Kidney glomerular epithelial cell (primary cell): ENCODE measurements at places on chromosomes 5 and 9.
A peak's percentile ranks its signal among the peaks of the same experiment; 100 is the strongest.

- no peak for DNase-seq
Measured at GRCh38 chr9:95754533-95755420, 120.7 kb upstream of the ERCC6L2 start.

DNA sequence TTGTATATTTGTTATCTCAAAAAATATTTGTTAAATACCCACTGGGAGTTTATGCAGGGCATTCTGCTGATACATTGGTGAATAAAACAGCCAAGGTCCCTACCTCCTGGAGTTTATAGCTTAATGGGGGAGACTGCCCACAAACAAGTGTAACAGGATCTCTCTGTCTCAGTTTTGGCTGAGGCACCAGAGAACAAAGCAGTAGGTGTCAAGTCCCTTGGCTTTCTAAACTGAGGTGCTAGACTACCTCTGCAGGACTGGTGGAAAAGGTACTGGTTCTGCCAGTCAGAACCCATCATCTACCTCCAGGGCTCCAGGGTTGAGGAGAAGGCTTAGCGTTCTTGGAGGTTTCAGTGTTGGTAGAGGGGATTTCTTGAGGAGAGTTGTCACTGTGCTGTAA lies 188.4 kb upstream of the ELL2 start:
- DNase-seq: no peak

DNA sequence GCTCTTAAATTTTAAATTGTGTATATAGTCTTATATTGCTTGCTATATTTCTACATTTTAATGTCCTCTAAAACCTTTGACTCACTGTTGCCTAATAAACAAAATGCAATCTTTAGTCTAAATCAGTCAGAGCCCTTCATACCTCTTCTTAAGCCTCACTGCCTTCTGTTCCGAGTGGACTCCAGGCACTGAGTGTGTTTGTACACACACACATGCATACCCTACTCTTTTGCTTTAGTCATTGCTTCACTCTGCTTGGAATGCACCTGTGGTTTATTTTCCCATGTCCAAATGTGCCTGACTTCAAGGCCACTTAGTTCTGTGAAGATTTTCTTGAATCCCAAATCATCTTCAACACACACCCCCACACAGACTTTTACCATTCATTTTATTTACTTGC lies 60.9 kb downstream of the SLC12A2 start:
- DNase-seq: peak; percentile 27

DNA sequence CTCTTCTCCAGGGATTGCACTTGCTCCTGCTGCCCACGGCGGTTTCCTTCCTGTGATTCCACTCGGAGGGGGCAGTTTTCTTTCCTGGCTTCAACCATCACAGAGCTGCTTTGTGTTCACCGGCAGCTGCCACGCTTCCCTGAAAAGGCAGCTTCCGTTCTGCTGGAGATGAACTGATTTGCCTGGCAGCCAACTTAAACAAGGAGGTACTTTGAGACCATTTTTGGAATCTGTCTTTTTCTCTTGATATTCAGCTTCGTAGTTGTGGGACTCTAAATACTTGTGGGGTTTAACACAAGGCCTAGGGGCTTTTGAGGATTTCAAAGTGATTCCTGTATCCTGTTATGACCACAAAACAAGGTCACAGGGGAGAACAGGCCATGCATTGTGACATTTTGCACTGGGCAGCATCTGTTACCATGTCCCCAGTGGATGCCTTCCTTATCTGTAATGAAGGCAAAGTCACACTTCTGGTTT lies 192.0 kb downstream of the MTRR start:
- DNase-seq: no peak

- DNase-seq: no peak
Measured at GRCh38 chr5:146848133-146848532, 30.4 kb downstream of the PPP2R2B start.

DNA sequence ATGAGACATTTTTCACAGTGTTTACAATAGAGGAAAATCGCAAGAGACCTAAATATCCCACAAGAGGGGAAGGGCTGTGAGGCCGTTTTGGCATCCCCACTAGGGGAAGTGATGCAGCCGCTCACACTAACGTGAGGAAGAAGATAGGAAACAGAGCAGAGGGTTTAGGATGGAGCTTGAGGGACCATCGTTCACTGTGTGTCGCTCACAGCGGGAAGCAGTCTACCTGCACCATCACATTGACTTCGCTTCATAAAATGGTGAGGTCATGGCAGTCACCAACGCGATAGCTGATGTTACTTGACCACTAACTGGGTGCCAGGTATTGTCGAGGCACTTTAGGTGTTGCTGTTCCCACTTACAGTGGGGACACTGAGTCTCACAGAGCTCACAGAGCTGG lies 35.6 kb downstream of the PRRX2 start:
- no peak for DNase-seq

- DNase-seq: no peak
Measured at GRCh38 chr5:67160985-67161384, 35.6 kb downstream of the CD180 start.

- no peak for DNase-seq
Measured at GRCh38 chr9:14320271-14321181, 6.6 kb upstream of the NFIB start.

DNA sequence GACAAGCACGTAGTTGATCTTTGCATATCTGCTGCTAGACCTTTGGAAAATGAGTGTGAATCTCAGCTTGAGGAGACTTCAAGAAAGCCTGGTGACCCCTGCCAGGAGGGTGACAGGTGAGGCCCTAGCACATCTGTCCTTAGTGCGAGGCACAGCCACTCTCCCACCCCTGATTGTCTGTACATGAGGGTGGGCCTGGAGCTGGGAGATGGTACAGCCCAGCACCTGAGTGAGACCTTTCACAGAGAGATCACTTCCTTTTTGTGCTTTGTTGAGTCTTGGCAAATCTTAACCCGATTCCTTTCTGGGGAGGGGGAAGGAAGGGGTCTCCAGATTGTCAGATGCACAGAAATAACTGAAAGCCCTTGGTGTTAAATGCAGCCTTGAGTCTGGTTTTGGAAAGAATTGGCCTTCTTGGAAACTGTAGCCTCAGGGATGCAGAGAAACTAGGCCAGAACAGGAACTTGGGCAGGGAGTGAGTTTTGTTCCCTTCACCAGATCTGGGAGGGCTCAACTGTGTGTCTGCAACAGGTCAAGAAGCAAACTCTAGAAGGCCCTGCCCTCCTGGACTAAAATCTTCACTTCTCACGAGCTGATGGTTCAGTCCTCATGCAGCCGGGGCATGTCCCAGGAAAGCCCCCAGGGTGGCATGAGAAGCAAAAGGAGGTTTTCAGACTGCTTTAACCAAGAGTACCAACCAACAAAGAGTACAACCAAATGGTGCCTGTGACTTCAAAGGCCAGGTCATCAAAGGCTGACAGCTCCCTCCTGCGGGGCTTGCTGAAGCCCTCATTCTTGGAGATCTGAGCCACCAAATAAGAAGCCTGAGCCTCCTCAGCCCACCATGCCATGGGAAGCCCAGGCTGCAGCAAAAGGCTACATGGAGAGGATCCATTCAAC lies 20.8 kb upstream of the SEMA4D start:
- no peak for DNase-seq

DNA sequence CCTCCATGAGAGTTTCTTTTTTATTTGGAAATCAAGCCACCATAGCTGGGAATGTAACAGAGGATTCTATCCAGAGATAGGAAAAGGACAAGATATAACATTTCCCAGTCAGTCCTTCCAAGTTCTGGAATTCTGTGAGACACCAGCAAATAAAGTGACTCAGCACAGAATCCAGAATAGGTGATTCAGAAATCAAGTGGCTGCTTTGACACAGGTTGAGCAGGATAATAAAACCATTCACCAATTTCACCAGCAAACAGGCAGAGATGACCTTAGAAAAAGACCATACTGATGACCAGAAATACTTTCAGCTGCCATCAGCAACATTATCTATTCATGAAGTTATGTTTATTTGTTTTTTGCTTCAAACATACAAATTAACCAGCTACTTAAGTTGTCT lies 491.5 kb upstream of the TUSC1 start:
- peak; percentile 30 for DNase-seq

- no peak for DNase-seq
Measured at GRCh38 chr9:104313396-104314110, 190.5 kb upstream of the OR13F1 start.

DNA sequence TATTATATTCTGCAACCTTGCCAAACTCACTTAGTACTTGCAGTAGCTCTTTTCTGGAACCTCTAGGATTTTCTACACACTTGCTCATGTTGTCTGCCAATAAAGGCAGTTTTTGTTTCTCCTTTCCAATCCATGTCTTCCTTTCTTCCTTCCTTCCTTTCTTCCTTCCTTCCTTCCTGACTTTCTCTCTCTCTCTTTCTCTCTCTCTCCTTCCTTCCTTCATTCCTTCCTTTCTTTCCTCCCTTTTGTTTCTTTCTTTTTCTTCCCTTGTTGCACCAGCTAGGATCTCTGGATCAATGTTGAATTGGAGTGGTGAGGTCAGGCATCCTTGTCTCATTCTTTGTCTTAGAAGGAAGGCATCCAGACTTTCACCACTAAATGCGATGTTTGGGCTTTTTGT lies 12.5 kb downstream of the ADGRD2 start:
- DNase-seq: no peak

GRCh38 chr9:115633104-115633503 lies 515.1 kb upstream of the TNC start:
- no peak for DNase-seq

DNA sequence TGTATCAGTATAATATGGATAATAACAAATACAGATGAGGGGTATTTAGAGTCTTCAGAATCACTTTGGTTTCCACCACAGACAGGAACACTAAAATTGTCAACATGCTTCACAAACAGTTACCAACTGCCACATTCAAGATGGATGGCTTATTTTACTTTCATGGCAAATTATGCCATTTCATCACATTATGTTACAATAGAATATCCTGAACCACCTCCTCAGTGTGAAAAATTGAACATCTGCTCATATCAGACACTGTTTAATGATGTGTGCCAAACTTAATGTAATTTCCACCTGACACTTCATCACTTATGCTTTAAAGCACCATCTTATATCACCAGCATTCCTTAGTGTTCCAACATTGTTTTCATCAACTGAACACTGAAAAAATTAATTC lies 357.4 kb downstream of the KCNN2 start:
- DNase-seq: no peak

- no peak for DNase-seq
Measured at GRCh38 chr9:15155826-15156225, 151.2 kb downstream of the TTC39B start.
